ENCODE measurements at places on chromosomes 5 and 9. TPM values are rescaled to one million over a fixed set of nuclear protein-coding genes. Genes with fewer than 3 reads are reported as not detected.

RNF14 gene
- polyA plus RNA-seq, result 55.4 TPM

SPATA31A7 gene
- not detected for polyA plus RNA-seq

SLC34A3 gene
- polyA plus RNA-seq, result 36.9 TPM

DNA sequence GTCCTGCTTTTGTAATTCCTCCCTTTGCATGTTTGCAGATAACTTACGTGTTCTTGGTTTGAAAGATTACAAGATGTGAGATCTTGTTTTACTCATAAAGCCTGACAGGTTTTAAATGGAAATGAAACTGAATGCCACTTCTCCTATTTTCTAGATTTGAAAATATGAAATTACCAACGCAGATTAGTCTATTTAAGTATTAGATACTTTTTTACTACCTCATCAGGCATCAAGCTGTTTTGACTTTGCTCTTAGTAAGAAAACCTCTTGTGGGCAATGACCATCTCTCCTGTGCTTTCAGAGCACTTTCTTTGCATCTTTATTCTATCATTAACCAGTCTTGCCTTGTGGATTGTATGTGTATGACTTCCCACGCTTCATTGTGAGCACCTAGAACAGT, 3.5 kb downstream of the DMXL1 start:
- no peak for DNase-seq

DNA sequence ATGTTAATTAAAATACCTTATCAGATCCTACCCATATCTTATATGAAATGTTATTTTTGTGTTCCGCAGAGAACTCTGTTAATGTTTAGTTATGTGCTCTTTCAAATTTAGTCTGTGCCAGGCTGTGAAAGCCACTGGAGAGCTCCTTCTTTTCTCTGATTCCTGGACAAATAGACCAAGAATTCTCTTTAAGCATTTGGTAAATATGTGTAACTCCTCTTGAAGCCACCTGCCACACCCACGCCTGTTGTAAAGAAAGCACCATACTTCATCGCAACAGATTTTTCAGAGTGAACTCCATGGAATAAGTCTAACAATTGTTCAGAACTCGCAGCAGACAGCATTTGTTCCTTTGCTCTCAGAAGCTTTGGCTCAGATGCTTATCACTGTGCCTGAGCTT, 301.1 kb downstream of the FAM170A start:
- no peak for DNase-seq

DNA sequence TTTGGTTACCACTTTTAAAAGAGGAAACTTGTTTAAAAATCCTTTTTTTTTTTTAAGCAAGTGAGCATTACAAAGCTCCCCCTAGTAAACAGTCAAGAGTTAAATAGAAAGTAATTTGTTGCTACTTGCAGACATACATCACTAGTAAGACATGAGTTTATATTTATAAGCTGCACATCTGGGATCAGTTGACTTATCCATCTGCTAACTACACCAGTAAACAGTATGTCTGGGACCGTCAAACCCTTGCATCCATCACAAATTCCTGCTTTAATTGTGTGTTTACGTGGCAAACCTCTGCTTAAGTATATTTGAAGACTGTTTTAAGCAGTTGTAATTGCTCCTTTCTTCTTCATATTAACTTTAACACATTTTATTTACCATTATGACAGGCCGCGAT, 146.8 kb downstream of the EBF1 start:
- no peak for DNase-seq

- DNase-seq, result no peak
Observed at GRCh38 chr9:13026956-13027355, 252.1 kb downstream of the LURAP1L start.

DNA sequence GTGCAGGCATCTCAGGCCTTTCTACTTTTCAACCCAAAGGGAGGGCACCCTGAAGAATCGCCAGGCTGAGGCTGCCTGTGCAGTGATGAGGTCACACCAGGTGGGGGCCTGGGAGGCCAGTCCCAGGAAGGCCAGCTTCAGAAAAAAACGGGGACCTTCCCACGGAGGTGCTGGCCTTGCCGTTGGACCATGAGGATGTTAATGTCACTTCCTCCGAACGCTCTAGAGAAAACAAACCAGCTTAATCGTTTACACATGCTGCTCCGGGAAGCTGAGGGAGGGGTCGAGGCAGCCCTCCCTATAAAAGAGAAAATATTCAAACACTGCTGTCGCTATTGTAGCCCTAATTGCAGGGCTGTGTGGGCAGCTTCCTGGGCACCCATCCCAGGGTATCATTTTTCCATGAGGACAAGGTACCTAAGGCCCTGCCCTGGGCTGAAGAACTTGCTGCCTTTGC, 27.0 kb downstream of the PTGES start:
- DNase-seq, result no peak

GRCh38 chr9:110443146-110443865, 105.6 kb upstream of the TXNDC8 start:
- peak; percentile 7 for DNase-seq

- DNase-seq, result no peak
Observed at GRCh38 chr9:86253577-86253976, 5.9 kb downstream of the C9orf153 start.

DNA sequence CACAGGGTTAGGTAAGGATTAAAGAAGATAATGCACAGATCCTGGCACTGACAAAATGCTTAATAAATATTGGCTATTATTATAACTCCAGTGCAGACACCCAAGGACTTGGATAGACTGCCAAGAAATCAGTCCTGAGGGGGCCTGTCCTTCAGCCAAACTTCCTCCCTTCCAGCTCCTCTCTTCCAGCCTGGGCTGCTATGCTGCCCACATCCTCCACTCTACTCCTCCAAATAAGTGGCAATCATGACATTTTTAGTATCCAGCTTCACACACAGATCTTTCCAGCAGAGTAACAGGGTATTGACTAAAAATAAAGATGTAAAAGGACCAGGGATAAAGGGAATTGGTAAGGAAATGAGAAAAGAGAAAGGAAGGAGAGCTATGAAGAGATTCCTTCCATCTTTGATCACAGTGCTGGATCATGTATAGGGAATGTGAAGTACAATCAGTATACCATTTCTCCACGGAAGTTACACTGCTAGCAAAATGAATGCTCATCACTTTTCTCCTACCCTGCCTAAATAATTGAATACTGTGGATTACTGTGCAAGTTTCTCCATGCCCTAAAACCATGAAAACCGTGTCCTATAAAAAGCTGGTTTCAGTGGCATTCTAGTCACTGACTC, 136.0 kb upstream of the OSMR start:
- DNase-seq, result no peak

- DNase-seq, result no peak
Observed at GRCh38 chr5:6576861-6577501, 55.9 kb downstream of the NSUN2 start.

- DNase-seq, result no peak
Observed at GRCh38 chr5:3197304-3198073, 398.1 kb upstream of the IRX1 start.

GRCh38 chr5:10511741-10512640, 51.9 kb upstream of the ANKRD33B start:
- no peak for DNase-seq

Measured in large intestine (tissue), 12 donors.